ENCODE measurements at places on chromosomes 16 and 17.

DNA sequence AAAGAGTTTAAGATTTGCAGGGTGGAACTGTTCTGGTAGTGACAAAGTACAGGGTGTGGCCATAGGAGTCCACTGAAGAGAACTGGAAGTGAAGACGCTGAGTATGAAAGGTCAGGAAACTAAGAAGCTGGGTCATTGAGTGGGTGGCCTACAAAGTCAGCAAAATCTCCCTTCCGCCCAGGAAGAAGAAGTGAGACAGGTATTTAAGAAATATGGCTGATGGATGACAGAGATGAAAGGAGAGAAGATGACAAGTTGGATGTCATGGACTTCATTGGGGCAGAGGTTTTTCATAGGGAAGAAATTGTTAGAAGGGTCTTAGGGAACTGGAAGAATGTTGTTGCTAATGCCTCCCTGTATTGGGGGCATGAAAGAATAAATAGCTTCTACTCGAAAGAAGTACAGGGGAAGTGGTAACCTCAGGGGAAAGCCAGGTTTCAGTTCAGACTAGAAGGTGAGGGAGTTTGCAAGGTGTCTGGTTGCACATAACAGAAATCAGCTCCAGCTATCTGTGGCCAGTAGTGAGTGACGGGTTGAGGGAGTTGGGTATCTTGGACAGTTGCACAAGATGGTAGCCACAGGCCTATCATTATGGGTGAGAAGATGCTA is 33.6 kb upstream of the MED13 start:
- no peak for DNase-seq

DNA sequence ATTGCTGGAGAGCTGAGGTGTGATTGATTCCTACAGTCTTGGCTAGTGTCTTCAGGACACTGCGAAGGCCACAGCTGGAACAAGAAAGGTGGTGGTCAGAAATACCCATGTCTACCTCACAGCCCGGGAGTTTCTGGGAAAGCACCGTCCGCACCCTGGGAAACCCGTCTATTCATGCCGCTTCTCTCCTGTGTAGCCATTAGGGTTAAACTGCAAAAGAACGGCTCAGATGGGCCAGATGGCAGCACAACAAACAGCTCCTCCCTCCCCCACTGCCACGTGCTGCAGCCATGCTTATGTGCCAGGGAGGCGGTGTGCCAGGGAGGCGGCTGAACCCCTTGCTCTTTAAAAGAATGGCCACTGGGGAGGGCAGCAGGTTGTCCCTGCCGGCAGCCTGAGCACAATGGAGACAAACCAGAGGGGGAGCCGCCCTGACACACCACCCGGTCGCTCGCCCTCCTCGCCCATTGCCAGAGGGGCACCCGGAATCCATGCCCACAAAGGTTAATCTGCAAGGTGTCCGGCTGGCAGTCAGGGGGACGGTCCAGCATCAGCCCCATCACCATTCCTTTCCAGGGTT is 65.2 kb downstream of the CYTH1 start:
- peak; percentile 39 for DNase-seq

DNA sequence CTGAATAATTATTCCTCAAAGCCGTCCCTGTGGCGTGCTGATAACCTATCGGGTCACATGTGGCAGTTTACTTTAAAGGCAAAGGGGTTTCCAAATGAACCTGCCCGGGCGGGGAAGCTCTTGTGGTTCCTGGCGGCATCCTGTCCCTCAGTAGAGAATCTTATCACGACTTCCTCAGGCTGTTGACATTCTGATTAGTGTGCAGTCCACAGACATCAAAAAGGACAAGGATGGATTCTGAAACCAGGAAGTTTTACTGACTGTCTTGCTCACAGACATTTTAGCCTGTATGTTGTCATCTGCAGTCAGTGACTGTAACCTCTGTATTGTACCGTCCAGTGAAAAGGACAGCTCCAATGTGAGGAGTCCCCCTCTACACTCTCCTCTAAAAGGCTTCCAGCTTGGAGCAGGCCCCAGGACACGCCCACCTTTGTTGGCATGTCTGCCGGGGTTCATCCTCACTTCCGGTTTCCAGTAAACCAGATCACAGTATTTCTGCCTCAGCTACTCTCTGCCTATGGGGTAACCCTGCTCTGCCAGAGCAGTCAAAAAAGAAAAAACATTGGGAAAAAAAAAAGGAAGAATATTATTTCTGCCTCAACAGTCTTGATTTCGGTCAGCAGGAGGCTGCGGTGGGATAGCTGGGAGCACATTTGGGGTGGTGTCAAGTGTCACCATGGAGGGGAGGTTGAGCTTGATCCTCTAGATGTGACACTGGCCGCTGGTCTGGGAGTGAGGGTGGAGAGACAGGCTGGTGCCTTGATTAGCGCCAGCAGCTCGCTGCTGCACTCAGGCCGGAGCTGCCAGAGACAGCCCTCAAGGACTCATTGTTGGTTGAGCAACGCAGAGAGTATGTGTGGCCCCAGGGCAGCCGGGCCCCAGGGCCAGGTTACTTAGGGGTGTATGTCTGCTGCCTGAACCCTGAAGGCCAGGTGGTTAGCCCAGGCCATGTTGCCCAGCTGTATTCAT is 89.0 kb upstream of the DNAH17 start:
- no peak for DNase-seq

GRCh38 chr17:78357177-78357586 is 2.7 kb downstream of the SOCS3 start:
- DNase-seq = peak; percentile 68

GRCh38 chr16:12742741-12743140 is 60.9 kb downstream of the CPPED1 start:
- no peak for DNase-seq

- DNase-seq = no peak
Observed at GRCh38 chr16:3147046-3147756, 12.4 kb downstream of the ZNF213 start.

- no peak for DNase-seq
Observed at GRCh38 chr16:57775661-57776469, 26.4 kb downstream of the KIFC3 start.

- DNase-seq = peak; percentile 84
Observed at GRCh38 chr17:38704606-38705522, at the start of gene MLLT6. TSS of gene MLLT6 (plus strand) at chr17:38705273. CDS start at chr17:38705633, 360 bp downstream.

GRCh38 chr17:29180788-29181160 is 576 bp upstream of the MYO18A start:
- no peak for DNase-seq

GRCh38 chr16:47721006-47721637 is 260.0 kb downstream of the PHKB start:
- no peak for DNase-seq

DNA sequence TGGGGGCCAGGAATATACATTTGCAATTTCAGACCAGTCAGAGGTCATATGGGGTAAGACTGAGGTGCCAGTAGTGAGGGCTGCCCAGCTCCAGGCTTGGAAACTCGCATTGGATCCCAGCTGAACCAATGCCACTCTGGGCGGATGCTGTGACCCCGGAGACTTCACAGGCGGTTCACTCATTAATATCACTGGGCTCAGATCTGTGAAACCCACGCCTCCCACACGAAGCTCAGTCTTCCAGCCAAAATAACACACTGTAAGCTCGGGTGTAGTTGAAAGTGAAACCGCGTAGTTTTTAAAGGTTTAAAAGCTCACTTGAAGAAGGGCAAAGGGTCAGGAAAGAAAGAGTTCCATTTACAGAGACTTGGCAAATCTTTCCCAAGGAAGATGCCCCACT is 254.8 kb downstream of the FOXL1 start:
- no peak for DNase-seq

GRCh38 chr16:67215706-67216105 is 11.2 kb upstream of the TMEM208 start:
- DNase-seq = no peak

- no peak for DNase-seq
Observed at GRCh38 chr17:12098568-12098967, 77.9 kb downstream of the MAP2K4 start.

DNA sequence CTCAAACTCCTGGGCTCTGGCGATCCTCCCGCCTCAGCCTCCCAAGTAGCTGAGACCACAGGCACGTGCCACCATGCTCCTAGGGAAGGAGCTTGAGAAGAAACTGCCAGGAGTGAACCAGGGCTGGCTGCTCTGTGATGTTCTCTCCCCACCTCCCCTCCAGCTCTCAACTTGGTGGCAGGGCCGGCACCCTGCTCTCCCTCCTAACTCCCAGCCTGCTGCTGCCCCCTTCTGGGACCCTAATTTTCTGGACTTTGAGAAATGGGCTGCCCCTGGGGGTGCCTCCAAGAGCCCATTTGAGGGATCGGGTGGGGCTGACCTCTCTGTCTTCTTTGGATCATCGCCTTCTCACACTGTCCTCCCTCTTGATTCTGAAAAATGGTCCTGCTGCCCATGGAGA is 14.9 kb upstream of the STAT3 start:
- DNase-seq = no peak

DNA sequence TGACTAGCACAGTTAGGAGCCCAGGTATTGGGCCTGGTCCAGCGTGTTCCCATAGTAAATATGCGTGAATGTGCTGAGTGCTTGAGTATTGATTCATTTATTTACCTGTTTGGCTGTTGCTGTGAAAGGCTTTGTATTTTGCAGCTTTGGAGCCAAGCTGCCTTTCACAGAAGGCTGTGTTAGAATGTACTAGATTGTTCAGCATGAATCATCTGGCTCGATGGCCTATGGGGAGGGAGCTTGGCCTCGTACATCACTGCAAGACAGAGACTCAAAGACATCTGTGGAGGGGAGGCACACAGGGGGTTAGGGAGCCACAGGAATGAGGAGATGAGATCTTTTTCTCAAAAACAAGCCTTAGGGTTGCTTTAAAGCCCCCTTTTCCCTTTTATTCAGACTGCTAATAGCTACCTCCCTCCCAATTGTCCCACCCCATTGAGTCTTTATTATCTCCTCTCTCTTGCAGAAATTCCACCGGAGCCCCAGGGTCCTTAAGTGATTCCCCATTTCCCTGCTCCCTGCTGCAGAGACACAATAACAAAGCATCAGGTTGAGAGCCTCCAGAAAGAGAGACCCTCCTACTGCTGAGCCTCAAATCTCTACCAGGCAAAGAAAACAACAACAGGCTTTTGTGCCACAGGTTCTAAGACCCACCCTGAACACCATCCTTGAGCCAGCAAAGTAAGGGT is 307.2 kb downstream of the ABCC12 start:
- DNase-seq = no peak

DNA sequence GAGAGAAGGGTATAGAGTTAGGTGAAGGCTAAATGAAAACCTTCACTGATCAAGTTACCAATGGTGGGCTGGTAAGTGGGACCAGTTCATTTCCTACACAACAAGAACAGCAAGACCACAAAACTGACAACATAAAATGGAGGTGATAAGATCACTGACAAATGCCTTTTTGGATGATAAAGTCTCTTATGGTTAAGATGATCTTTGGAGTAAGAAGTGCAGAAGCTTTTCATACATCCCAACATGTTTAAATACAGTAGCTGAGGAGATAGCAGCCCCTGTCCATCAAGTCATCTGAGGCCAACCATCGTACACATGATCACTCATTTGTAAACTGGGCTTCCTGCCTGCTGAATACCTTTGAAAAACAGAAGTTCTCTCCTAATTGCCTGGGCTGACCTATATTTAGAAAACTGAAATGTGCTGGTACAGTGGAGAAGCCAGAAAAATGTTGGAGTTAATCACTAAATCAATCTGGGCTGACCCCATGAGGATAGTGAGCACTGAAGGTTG is 259.0 kb upstream of the ZFHX3 start:
- no peak for DNase-seq

GRCh38 chr17:50443505-50443974 is 17.5 kb downstream of the ACSF2 start:
- DNase-seq = no peak
